H1 (cell line): ENCODE measurements at places on chromosomes 2 and 18. TPM values are rescaled to one million over a fixed set of nuclear protein-coding genes. Genes with fewer than 3 reads are reported as not detected.

VWC2L gene
- not detected in 2 replicates for total RNA-seq

DNA sequence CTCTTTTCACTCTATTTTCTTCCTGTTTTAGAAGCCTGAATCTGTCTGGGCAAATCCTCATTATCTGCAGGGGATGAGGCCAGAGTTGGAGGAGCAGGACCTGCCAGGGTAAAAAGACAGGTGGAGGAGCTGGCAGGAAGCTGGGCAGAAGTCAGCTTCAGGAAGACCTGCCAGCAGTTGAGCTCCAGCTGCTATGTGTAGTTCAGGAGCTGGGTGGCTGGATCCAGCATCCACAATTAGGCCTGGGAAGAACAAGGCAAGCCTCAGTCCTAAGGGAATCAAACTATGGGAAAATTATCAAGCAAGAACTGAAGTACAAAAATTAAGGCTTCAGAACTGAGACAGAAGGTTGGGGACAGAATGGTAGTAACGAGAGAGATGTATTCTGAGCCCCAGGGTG lies 174.0 kb downstream of the MREG start:
- no peak for DNase-seq

DNA sequence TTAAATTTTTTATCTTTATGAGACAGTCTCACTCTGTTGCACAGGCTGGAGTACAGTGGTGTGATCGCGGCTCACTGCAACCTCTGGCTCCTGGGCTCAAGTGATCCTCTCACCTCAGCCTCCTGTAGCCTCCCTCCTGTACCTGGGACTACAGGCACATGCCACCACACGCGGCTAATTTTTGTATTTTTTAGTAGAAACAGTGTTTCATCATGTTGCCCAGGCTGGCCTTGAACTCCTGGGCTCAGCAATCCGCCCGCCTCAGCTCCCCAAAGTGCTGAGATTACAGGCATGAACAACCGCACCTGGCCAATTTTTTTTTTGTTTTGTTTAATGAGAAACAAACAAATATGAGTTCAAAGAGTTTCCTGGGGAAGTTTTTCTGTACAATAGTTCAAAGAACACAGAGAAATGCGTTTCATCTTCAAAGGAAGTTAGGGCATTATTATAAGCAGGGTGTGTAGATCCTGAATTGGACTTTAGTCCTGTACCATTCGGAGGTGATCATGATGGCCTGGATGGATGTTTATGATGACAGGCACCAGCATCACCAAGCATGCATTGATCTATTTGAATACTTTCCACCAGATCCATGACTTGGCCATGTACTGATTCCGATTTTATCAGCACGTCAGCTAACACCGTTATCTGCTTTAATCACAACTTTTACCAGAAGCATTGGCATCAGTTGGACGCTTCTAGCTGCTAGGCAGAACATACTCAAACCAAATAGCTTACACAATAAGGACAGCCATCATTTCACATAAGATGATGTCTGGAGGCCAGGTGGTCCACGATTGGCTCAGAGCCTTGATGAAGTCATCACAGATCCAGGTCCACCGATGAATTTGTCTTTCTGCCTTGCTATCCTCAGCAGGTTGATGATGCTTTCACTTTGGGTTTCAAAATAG lies 28.9 kb downstream of the TCF23 start:
- no peak for DNase-seq

GRCh38 chr2:236639461-236640235 lies 70.0 kb downstream of the ACKR3 start:
- DNase-seq: no peak

DIPK1C gene
- not detected in 2 replicates for total RNA-seq
